Urinary bladder (tissue), 4 donors: ENCODE measurements at places on chromosomes 12 and 14.

GRCh38 chr14:89349171-89350008, 67.6 kb downstream of the FOXN3 start:
- DNase-seq: no peak

DNA sequence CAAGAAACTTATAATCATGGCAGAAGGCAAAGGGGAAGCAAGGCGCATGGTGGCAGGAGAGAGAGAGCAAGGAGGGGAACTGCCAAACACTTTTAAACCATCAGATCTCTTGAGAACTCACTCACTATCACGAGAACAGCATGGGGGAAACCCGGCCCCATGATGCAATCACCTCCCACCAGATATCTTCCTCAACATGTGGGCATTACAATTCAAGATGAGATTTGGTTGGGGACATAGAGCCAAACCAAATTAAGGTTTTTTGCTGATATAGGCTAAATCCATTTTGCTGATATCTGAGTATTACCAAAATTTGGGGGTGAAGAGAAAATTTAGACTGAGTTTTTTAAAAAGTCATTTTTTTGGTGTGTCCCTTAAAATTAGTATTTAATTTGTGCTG, 54.9 kb upstream of the TMX1 start:
- no peak for DNase-seq

- DNase-seq: no peak
Observed at GRCh38 chr12:92900941-92901340, 28.2 kb downstream of the EEA1 start.

DNA sequence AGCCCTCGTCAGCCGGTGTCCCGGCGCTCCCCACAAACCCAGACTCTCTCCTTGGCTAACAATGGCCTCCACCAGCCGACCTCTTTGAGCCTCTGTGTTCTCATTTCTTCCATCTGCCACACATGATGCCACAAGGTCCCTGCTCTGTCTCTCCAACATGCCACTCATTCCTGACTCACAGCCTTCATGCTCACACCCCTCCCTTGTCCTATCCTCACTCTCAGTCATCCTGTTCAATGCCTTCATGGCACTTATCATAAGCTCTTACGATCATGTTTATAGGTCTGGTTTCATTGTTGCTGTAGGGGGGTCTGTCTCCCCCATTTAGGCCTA, 9.6 kb upstream of the SERPINA11 start:
- no peak for DNase-seq

DNA sequence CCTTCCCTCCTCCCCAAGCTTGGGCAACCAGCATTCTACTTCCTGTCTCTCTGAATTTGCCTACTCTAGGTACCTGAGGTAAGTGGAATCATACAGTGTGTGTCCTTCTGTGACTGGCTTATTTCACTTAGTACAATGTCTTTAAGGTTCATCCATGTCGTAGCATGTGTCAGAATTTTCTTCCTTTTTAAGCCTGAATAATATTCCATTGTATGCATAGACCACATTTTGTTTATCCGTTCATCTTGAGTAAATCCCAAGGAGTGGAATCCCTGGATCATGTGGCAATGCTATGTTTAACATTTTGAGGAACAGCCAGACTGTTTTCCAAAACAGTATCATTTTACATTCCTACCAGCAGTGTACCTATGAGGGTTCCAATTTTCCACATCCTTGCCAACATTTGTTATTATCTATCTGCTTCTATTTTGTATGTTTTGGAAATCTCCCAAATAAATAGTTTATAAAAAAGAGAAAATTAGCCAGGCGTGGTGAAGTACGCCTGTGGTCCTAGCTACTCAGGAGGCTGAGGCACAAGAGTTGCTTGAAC, 12.4 kb downstream of the HSP90AA1 start:
- DNase-seq: no peak

DNA sequence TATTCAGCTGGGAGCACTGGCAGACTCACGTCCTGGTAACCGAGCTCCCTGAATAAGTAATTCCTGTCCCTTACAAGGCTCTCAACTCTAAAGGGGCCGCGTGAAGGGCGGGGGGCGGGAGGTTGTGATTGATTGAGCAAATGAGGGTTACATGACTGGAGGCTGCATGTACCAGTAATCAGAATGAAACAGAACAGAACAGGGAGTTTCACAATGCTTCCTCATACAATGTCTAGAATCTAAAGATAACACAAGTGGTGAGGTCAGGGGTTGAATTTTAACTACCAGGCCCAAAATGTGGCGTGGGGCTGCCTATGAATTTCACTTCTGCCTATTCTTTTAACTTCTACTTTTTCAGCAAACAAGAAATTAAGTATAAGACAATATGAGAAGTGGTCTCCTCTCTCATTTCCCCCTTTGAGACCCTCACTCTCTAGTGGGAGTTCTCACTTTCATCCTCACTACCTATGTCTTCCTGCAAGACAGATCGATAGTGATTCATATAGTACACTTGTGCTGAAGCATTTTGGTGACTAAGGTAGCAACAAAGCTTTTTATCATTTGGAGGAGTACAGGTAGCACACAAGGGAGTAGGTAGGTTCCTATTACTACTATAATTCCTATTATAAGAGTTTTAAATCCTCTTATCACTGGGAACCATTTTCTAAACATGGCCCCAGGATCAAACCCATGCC, 239.8 kb downstream of the KTN1 start:
- DNase-seq: no peak

DNA sequence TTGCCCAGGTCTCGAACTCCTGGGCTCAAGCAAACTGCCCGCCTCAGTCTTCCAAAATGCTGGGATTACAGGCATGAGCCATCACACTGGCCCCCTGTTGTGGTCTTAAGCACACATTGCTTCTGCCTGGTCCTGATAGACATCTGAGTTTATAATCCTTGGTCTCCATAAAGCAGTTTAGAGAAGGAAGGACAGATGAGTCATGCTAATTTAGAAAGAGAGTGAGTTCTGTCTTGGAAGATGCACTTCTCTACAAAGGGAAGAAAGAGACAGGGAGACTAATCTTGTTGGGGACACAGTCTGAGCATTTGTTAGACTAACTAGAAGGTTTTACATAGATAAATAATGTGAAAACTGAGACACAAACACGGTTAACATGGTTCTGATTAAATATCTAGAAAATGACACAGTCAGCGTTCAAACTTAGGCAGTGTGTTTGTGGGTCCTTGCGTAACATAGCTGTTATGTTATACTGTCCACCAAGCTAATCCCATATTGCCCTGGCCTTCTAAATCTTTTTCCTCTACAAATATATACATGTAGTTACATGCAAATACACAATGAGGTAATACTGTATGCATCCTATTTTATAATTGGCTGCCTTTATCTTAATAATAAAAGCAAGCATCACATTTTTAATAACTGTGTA, 31.0 kb downstream of the SAMD4A start:
- no peak for DNase-seq

DNA sequence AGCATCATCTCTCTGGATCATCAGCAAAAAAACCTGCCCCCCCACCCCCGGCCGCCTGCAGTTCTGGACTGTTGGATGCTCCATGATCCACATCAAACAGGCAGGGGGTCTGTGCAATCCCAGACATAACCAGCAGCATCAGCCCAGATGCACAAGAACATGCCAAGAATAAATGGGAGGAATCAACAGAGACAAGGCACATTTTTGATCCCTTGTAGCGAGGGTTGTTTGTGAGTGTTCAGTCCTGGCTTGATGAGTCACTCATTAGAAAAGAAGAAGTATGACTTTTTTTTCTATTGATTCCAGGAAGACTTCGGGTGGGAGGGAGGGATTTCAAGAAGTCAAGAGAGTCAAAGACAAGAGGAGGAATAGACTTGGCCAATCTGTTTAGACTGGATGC, 244.2 kb downstream of the KSR2 start:
- DNase-seq: no peak

- DNase-seq: no peak
Observed at GRCh38 chr12:16573398-16574077, 32.4 kb downstream of the LMO3 start.

- no peak for DNase-seq
Observed at GRCh38 chr14:67457782-67458181, 30.7 kb downstream of the TMEM229B start.

DNA sequence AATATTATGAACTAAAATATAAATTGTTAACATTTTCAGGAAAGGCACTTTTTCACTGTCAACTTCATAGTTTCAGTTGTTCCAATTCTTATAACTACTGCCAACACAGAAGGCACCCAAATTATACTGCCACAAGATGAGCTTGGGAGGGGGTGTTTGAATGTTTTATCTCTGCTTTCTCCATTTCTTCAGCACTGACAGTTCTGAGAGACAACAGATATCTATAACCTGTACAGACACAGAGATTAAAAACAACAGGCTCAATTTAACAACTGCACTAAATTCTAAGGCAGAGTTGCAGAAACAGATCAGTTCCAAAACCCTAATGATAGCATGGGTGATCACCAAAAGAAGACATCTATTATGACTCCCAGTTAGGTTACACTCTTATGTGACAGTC, 12.8 kb downstream of the SCAF11 start:
- no peak for DNase-seq

DNA sequence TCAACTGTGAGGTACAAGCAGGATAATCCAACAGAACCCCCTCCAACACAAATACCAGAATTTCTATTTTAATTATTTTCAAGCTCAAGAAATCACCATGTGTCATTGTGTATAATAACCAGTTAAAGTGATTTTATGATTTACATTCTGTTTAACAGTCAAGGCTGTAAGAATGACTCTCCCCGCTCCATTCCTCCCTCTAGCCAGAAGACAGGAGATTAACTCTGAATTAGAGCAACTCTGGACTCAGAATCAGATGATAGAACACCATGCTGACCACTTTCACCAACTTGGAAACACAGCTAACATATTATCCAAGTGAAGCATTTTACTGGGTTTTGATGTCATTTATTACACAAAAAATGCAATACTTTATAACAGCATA, 71.9 kb downstream of the ATP2B1 start:
- no peak for DNase-seq

GRCh38 chr14:60862283-60862682, 118.6 kb downstream of the TRMT5 start:
- DNase-seq: peak; percentile 84

GRCh38 chr14:47619392-47619791, 56.0 kb downstream of the MDGA2 start:
- DNase-seq: no peak

- DNase-seq: no peak
Observed at GRCh38 chr14:55136241-55136640, 7.2 kb downstream of the LGALS3 start.

DNA sequence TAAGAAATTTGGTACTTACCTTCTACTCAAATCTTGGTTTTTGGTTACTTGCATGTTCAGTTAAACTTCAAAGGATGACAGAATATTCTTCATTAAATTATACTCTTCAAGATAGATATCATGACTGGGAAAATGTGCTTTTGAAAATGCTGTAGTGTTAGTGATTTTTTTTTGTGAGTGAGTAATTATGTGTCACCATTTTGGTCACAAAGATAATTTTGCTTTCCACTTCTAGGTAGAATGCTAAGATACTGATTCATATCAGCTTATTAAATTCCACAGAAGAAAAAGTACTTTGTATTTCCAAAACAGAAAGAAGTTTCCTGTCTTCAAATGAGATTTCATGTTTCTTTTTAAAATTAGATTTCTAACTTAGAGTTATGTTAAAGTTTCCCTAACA, 61.2 kb downstream of the ATXN7L3B start:
- DNase-seq: no peak

GRCh38 chr12:15044471-15044870, 71.6 kb downstream of the PDE6H start:
- DNase-seq: no peak

DNA sequence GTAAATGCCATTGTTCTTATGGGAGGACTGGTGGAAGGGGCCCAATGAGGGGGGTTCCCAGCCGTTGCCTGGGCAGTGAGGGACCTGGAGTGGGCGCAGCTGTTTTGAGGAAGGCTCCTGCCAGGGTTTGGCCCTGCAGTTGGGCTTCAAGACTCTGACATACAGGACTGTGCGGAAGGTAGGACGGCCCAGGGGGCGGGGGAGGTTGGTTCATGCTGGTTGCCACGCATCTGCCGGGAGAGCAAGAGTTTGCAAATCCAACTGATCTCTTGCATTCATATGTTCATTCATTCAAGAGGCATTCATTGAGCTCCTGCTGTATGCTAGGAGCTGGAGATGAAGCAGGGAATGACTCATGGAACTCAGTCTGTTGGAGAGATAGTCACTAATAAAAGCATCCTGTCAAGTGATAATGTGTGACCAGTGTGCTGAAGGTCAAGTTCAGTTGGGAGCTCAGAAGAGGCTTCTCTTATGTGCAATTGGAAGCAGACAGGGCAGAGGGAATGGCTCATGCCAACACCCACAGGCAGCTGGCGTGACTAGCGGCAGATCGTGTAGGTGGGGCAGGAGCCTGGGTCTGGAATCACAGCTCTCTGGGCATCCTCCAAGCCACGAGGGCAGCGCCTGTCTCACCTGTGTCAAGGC, 7.8 kb downstream of the SH2B3 start:
- no peak for DNase-seq

DNA sequence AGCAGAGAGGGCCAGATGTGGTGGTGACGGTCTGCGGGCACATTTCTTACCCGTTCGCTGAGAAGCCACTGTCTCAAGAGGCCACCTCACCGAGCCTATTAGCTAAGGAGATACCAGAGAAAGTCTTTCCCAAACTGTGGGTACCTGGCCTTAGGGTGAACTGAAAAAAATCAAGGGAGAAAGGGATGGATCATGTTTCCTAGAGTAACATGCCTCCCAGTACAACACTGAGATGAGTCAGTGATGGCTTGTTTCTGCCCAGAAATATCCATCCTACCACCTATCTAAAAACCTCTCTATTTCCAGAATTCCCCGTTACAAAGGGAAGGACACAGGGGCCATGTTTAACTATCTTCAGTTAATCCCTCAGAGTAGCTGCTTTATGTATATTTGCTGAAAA, 83.7 kb downstream of the LMNTD1 start:
- DNase-seq: no peak

- no peak for DNase-seq
Observed at GRCh38 chr14:88823968-88824313, 510 bp upstream of the TTC8 start.

- DNase-seq: no peak
Observed at GRCh38 chr12:41476499-41477439, 288.6 kb downstream of the PDZRN4 start.

- no peak for DNase-seq
Observed at GRCh38 chr12:72053604-72054003, 115.0 kb downstream of the TPH2 start.

DNA sequence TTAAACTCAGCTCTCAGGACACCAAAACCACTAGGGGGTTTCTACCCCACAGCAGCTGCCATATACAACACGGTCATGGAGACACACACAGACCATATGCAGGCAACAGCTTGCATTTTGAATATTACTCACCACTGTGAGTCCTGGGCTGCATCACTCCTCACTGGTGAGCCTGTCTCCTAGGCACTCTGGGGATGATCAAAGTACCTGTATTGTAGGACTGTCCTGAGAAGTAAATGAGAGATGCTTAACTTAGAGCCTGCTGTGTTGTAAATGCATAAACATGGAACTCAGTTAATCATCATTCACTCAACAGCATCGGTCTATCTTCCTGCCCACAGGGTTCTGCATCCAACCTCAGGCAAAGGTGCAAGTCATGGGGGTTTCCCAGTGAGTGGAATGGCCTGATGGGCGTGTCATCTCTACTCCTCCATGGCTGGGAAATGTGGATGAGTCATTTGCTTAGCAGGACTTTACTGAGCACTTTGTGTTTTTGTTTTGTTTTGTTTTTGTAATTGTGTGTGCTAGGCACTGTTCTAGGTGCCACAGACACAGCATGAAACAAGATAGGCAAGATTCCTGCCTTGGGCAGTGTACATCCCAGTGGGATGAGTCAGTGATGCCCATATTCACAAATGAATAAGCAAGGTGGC, 1141.2 kb upstream of the TMEM132C start:
- DNase-seq: no peak
